Stomach (tissue), 19 donors: ENCODE measurements at places on chromosomes 5 and 9. TPM values are rescaled to one million over a fixed set of nuclear protein-coding genes. Genes with fewer than 3 reads are reported as not detected.

Gene ZDHHC11B
- 11.7 TPM for total RNA-seq

Gene FAT2
- total RNA-seq, result not detected

Gene TAF1L
- total RNA-seq, result not detected

Gene GPR21
- 7.0 TPM for total RNA-seq

Gene PCDHB14
- 1.3 TPM for total RNA-seq

Gene RNF180
- total RNA-seq, result 12.9 TPM

Gene OBP2A
- not detected for total RNA-seq

Gene MEIKIN
- not detected for total RNA-seq

Gene C5orf52
- not detected for total RNA-seq

Gene CDC20B
- total RNA-seq, result not detected

Gene DMGDH
- not detected for total RNA-seq

Gene FBN2
- total RNA-seq, result under 0.01 TPM

Gene SPINK7
- not detected for total RNA-seq

Gene KCNIP1
- 0.73 TPM for total RNA-seq

Gene NUP188
- total RNA-seq, result 79.9 TPM

Gene CDH9
- total RNA-seq, result not detected

Gene GLT6D1
- not detected for total RNA-seq

Gene BRD9
- 101 TPM for total RNA-seq

Gene SPINK1
- total RNA-seq, result 2.9 TPM

Gene SPINK4
- total RNA-seq, result 29.5 TPM

Gene ANKRD34B
- total RNA-seq, result not detected

DNA sequence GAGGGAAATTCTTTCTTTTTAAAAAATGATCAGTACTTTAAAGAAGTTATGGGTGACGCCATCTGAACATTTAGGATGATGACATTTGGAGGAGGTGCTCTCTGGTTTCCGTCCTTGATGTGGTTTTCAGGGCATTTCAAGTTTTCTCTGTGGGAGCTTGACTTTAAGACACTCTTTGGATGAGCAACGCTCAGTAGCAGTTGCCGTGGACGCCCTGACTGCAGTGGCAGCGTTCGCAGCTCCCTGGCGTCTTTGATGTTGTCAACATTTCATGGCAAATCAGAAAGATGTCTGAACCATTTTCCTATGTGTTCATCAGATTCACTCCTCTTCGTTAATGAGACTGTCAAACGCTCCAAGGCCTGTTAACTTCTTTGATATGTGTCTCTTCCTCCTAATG lies 86.1 kb downstream of the ZNF354C start:
- no peak for DNase-seq

- DNase-seq, result no peak
These were observed 35.8 kb downstream of the DCAF10 start for GRCh38 chr9:37836386-37836785.

GRCh38 chr9:111700776-111701175 lies 39.4 kb downstream of the GNG10 start:
- no peak for DNase-seq

- DNase-seq, result no peak
These were observed 358.8 kb upstream of the TRPC7 start for GRCh38 chr5:136724161-136724560.

GRCh38 chr5:142202282-142202681 lies 93.7 kb downstream of the NDFIP1 start:
- no peak for DNase-seq

DNA sequence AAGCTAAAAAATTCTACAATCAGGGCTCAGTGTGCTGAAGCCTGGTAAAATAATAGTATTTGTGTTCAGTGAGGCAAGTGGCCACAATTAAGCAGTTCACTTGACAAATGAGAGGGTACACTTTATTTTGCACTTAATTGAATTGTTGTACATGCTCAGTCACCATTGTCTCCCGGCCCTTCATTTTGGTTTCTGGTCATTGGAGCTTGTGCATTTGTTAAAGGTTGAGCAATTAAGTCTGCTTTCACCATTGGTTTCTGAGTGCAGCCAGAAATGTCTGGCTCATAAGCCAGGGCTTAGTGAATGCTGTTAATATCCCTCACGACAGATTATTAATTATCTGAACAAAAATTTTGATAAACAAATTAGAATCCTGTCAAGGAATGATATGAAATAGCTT lies 89.6 kb downstream of the PRDM6 start:
- DNase-seq, result no peak

DNA sequence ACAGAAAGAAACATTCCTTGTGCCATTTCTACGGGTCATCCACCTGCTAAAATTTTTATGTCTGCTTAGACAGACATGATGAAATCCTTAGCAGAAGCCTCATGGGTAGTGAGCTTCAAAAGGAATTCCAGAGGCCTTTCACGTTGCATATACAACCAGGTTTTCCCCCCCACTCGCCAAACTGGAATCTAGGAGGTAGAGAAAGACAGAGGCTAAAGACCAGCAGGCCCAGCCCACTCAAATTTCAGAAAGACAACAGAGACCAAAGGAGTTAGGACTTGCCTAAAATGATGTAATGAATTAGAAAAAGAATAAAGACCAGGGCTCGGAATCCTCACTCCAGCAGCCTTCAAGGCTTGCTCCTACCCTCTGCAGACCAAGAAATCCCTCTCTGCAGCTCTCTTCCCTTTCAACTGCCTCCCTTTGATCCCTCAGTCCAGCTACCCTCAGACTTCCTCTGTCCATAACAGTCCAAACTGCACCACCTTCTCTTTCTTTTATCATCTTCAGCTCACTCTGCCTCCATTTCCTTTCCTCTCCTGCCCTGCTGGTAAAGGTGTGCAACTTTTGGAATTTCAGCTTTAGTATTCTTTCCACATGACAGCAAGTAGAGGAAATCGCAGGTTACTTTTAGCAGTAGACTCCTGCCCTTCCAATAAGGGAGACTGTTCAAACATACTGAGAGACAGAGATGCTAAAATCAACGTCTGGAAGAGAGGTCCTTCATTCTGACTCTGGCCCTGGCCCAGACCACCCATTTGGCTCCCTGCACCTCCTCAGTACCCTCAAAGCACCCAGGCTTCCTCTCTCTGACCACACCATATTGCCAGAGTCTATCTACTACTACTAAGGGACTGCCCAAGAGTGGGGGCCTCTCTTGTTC lies 8.9 kb downstream of the B4GALT1 start:
- DNase-seq, result no peak

- DNase-seq, result no peak
These were observed 42.0 kb downstream of the ITK start for GRCh38 chr5:157222506-157223230.

- no peak for DNase-seq
These were observed 822.5 kb downstream of the NR2F1-AS1 start for GRCh38 chr5:92758552-92758951.

GRCh38 chr9:99368341-99369326 lies 146.6 kb downstream of the SEC61B start:
- no peak for DNase-seq

GRCh38 chr9:113370806-113371325 lies 5.9 kb downstream of the HDHD3 start:
- no peak for DNase-seq

DNA sequence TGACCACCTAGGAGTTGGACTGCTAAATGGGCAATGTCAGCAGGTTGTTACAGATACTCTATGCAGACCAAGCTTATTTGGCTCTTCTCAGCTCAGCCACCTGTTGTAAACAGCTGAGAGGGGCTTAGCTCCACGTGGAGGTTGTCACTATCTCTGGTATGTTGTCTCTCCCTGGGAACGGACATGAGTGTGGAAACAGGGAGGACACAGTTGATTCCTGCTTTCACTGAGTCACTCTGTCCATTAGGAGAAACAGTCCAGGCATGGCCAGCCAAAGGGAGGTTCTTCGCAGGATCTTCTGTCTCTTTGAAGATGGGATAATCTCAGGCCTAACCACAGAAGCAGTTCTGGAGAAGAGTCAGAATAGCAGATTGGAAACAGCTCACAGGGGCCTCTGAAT lies 121.2 kb downstream of the PALM2AKAP2 start:
- no peak for DNase-seq

DNA sequence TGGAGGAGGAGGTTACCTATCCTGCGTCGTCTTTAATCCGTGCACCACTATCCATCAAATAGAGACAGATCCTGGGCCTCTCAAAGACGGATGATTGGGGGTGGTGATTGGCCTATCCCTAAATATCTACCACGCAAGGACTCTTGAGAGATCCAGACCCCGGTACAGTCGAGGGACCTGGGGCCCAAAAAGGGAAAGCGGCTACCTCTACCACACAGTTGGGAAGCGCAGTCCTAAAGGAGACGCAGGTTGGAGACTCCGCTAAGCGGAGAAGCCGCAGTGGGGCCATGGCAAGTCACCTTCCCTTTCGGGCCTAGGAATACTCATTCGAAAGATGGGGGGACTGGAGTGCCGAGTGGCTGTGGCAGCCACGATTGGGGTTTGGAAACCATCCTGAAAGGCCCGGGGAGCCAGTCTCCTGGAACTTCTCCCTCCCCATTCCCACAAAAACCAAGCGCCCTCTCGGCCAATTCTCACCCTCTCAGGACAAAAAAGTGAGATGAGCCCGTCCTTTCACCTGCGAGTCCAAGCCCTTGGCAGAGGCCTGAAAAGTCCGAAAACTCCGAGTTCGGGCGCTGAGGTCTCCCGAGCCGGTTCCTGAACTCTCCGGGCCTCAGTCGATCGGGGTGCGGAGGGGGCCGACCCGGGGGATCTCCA lies 499 bp upstream of the FOXE1 start:
- DNase-seq, result no peak

- peak; percentile 79 for DNase-seq
These were observed 74.2 kb downstream of the SHB start for GRCh38 chr9:37994639-37995347.

GRCh38 chr9:30575218-30575617 lies 1809.2 kb upstream of the ACO1 start:
- DNase-seq, result no peak

DNA sequence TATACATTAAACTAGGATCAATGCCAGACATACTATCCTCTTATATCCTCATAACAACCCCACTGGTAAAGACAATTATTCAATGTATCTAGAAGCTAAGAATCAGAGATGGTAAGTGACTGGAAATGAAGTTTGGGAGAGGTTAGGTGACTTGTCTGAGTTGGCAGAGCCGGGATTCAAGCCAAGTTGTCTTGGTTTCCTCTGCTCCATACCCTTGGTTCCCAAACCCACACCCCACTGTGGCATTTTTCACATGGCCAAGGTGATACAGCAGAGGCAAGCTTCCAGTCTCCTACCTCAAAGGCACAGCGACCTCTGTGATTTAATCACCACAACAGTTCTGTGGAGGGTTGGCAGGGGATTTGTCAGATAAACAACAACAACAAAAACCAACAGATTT lies 34.7 kb upstream of the ADRB2 start:
- DNase-seq, result no peak

- DNase-seq, result peak; percentile 47
These were observed 197.9 kb downstream of the SH3GL2 start for GRCh38 chr9:17776735-17777134.

GRCh38 chr9:4096121-4096520 lies 203.7 kb downstream of the GLIS3 start:
- DNase-seq, result no peak

- DNase-seq, result no peak
These were observed 104.6 kb upstream of the TNFAIP8 start for GRCh38 chr5:119250946-119251901.

GRCh38 chr9:69964446-69964845 lies 79.2 kb upstream of the MAMDC2 start:
- DNase-seq, result no peak

DNA sequence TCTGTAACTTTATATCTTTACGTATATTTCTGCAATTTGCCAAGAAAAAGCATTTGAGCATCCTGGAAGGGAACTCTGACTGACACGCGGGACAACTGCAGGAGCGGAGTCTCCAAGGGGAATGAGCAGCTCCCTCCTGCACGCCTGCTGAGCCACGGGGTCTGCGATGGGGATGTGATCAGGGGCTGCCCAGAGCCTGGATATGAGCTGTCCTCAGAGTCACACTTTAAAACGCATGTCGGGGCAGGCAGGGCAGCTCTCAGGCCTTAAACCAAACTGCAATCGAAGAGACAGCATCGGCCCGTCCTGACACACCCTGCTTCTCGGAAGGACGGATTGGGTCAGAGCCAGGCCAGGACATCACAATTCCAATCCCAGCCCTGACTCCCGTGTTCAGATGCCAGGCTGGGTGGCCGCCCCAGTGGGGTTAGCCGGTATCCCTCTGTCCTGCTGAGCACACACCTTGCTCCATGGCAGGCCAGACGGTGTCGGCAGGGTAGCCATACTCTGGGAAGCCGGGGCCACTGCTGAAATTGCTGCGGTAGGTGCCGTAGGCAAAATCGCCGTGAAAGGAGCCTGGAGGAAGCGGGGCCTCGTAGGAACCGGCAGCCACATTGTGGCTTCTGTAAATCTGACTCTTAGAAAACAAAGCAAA lies 17.2 kb downstream of the SEC16A start:
- no peak for DNase-seq

GRCh38 chr5:113245427-113246225 lies 189.2 kb downstream of the TSSK1B start:
- no peak for DNase-seq

DNA sequence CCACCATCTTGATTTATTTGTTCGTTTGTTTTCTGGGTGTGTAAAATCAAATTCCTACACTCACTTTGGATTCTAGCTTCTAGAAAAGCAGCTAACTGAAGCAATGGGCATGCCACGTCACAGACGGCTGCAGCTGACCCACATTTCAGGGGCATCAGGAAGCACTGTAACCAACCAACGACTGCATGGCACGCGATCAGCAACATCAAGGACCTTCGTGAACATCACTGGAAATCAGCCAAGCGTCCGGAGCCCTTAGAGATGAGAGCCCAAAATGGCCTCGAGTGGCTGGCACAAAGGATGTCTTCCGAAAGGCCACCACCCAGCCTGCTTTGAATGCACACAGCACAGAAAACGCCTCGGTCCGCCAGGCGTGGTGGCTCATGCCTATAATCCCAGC lies 191.1 kb downstream of the OLFM1 start:
- DNase-seq, result no peak

DNA sequence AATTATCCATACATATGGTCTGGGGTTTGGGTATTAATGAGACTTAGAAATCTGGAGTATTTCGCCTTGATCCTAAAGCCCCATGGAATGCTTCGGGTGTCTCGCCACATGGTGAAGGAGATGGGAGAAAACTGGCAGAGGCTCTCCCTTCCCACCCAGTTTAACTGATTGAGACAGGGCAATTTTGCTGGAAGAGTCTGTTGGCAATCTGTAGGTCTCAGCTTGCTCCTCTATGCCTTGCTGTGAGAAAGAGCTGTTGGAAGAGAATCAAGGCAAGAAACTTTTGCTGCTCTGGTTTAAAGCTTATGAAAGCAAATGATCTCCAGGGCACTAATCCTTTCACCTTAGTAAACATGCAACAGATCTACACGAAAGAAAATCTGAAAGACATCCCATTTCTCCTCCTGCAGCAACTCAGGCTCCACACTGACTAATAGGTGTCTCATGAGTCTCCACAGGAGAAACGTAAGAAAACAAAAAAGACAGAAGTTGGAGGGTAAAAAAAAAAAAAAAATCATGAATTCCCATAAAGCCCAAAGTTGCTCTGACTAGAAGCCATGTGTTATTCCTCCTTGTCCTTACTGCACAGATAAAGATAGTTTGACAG lies 369.9 kb downstream of the EFNA5 start:
- DNase-seq, result no peak

- DNase-seq, result no peak
These were observed 31.1 kb downstream of the RASA1 start for GRCh38 chr5:87298692-87299362.

GRCh38 chr5:135213466-135214239 lies 179.6 kb upstream of the PITX1 start:
- DNase-seq, result peak; percentile 14
